BE2C (cell line): ENCODE measurements at places on chromosomes 7 and 10.

DNA sequence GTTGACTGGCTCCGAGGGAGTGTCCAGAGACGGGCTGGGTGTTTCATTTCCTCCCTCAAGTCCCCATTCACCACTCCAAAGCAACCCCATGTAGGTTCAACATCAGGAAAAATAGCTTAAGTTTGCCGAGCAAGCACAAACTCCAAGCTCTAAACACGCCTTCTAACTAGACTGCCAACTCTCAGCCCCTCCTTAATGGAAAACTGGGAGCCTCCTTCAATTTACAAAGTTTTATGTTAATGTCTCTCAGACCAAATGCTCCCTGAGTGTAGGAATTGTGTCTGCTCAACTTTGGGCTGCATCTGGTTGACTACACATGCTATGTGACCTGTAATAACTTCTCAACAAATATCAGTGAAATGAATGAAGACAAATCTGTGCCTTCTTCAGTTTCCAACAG, 87.5 kb downstream of the FAM204A start:
- DNase-seq = no peak

DNA sequence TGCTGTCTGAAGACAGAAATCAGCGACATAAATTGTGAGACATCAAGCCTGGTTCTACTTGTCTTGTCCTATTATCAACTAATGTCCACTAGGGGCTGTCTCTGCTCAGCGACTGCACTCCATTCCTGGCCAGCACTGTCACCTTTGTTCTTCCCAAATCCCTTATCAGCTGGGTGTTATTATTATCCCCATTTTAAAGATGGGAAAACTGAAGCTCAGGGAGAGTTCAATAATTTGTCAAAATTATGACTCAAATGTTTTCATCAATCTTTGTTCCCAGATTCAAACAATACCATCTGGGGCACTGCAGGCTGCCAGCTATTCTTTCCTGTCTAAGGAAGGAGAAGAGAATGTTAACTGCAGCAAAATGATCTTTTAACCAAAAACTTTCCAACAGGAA, 431.6 kb upstream of the NFE2L3 start:
- DNase-seq = no peak

DNA sequence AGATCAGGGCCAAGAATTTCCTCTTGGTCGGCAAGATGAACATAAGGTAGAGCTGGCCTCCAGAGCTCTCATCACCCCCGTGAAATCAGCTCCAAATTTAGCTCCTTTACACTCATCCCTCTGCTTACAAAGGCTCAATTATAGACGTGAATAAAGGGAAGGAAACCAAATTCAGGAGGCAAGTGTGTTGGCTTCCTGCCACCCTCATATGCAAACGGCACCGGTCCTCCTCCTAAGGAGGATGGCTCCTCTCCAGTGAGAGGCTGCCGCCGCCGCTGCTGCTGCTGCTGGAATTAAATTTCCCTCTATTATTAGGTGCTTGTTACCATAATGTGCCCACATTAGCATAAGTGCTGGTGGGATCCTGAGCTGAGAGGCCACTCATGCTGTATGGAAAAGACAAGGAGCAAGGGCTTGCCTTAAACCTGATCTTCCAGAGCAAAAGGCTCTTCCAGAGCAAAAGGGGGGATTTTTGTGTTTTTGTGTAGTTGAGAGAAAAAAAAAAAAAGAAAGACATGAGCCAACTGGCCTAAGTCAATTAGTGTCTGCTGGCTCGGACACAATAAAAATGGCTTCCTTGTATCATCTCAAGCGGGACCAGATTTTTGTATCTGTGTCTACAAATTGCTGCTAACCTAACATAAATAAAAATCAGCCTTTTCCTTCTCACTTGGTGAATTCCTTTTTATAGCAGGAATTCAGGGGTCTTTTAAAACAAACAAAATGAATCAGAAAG, 68.4 kb downstream of the CDHR3 start:
- no peak for DNase-seq

DNA sequence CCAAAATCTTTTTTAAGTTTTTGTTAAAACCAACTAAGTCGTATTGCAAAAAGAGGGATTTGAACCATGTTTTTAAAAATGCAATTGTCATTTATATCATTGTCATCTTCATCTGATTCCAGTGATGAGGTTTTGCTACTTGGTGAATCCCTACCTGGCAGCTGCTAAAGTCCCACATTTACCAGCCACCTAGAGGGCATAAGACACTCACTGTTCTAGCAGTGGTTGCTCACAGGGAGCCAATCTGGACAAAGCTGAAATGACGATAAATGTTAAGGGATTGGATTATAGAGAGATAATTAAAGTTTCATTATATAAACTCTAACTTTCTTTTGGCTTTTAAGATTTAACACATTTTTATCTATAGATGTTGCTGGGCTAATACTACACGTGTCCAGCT, 18.7 kb downstream of the KIFBP start:
- no peak for DNase-seq

DNA sequence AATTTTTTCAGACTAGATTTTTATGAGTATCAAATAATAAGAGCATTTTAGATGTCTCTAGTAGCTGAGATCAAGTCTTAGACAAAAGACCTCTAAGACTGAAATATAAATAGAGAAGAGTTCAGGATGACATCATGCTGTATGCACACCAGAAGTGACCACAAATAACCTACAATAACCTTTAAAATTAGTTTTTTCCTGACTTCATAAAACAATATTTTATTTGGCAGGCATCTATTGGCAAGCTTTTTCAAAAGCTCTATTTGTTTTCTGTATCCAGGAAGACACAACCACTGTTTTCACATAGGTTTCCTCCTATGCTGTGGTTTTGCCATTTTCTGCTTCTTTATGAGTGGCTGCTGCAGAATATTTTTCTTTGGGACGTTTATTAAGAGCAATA, 359.1 kb downstream of the CRPPA start:
- DNase-seq = no peak

DNA sequence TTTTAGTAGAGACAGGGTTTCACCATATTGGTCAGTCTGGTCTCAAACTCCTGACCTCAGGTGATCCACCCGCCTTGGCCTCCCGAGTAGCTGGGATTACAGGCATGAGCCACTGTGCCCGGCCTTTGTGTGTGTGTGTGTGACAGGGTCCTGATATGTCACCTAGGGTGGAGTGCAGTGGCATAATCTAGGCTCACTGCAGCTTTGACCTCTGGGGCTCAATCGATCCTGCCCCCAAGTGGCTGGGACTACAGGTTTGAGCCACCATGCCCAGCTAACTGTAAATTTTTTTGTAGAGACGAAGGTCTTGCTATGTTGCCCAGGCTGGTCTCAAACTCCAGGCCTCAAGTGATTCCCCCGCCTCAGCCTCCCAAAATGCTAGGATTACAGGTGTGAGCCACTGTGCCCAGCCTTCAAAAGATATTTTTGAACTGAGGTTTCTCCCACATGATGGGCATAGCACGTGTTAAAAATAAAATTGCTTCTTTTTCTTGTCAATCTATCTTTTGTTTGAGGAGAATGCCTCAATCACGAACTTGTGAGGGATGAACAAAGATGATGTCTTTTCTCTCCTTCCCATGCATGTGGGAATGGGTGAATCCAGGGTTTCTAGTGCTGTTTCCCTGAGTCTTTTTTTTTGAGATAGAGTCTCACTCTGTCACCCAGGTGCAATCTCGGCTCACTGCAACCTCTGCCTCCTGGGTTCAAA, 30.8 kb upstream of the PSAP start:
- DNase-seq = no peak

DNA sequence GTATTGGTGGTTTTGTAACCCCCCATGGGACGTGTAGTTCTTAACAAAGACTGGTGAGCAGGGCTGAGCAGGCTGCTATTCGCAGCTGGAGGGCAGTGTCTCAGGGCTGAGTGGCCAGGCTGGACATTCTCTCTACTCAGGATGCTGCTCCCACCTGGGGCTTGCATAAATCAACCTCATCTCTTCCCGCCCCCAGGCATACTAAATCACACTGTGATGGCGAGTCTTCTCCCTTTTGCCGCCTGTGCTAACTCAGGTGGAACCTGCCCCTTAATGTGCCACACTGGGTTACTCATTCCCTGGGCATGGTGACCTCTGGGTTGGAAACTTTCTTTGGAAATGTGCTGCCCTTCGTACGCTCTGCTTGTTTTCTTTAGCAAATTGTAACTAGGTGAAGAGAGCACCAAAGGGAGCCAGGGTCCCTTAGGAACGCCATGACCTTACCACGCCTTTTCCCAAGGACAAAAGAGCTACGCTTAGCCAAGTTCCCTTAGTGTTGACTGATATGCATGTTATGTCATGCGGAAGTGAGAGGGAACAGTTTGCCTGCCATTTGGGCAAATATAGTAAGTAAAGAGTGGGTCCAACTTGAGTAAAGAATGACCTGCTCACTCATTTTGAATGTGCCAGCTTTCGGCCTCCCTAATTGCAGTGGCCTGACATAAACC, 40.4 kb upstream of the COBL start:
- no peak for DNase-seq

DNA sequence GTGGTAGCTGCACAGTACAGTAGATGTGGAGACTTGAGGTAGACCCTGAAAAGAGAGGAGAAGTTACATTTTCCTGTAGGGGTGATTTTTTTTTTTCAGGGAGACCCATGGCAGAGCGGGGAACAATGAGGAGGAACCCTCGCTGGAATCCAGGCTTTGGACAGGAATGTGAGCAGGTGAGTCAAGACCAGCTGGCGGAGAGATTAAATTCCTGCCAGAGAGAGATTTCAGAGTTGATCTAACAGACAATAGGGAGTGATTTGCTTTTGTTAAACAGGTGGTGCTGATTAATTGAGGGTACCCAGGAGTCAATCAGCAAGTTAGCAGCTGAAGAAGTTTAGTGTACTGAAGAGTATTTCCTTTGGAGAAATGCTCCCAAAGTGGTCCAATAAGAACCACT, 41.6 kb upstream of the MINDY3 start:
- DNase-seq = no peak

DNA sequence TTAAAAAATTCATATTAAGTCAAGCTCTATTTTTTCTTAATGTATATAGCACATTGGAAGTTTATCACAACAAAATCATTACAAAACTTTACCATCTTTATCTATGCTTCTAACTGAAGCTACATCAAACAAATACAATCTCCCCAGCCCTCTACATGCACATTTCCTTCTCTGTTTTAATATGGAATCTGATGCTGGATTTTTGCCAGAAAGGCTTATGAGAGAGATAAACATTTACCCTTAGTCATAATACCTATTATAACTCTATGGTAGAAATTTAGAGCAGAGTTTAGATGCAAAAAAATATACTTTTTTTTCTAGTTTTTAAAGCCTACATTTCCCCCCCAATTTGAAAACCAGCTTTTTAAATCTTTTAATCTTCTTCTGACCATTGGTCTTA, 1198.6 kb downstream of the GATA3 start:
- no peak for DNase-seq

DNA sequence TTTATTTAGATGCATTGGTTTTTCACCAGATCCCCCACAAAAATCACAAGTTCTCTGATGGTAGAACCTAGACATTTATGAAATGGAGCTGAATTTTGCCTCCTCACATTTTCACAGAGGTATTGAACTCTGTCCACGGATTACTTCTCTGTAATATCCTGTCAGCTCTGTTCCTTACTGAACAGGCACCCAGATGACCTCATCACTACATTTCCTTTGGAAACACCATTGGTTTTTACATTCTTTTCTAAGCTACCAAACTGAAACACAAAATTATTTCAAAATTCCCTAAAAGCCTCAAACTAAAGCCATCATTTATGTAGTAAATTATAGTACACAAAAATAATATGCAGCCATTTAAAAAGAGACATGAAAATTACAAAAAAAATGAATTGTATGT, 98.3 kb upstream of the KCNIP2 start:
- no peak for DNase-seq
